Choroid plexus epithelial cell (primary cell): ENCODE measurements at places on chromosomes 5 and 9.

- no peak for DNase-seq
These were observed 38.3 kb upstream of the ADRA1B start for GRCh38 chr5:159877894-159878448.

DNA sequence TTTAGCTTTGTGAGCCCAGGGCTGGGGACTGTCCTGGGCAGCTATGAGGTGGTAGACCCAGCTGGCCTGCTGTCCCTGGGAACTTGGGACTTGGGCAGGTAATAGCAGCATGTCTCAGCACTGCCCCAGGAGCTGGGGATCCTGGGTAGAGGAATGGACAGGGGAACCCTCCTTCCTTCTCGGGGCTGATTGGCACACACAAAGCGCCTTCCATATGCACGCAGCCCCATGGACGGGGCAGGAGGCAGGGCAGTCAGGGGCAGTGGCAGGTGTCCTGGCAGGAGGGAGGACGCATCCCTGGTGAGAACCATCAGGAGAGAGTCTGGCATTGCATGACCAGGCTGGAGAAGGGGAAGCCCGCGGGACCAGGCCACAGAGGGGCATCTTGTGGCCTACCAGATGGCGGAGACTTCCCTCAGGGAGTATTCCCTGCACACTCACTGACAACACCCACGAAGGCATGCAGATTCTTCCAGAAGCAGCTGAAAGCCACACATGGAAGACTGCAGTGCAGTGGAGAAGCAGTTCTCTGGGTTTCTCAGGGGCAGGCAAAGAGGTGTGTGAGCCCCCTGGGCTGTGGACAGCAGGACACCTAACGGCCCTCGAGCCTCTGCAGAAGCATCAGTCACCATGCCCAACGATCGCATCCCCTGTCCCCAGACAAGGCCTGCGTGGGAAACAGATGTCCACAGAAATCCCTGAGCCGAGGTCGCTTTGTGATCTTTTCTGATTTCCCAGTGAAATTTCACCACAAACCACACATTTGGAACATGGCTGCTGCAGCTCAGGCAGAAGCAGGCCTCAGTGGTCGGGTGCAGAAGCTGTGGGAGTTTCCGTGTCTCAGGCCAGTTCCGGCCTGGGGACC is 7.0 kb upstream of the NKD2 start:
- DNase-seq: no peak

DNA sequence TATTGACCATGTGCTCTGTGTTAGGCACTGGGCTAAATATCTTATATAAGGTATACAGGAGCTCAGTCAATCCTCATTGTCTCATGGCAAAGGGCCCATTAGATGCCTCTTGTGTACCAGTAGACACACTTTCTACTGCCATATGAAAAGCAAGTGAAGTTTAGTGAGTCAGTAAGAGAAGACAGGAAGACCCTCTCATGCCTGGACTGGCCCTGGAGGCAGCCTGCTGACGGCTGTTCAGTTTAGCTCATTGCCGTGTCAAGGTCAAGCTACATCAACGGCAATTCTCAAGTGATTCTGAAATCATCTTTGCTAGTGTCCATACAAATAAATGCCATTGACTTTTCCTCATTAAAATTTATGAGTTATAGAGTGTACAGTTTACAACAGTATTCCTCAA is 237.9 kb downstream of the IRX1 start:
- no peak for DNase-seq

DNA sequence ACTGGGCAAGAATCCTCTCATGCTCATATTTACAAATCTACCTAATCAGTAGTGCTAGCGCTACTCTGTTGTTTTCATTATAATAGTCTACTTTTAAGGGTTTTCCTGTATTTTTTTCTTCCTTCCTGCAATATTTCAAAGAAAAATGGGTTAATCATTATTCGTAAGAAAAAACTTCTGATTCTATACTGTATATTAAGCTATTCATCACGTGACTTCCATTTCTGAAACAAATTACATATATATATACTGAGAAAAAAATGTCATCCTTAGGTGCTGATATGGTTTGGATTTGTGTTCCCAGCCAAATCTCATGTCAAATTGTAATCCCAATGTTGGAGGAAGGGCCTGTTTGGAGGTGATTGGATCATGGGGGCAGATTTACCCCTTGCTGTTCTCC is 197.0 kb downstream of the FBXL17 start:
- no peak for DNase-seq

- DNase-seq: no peak
These were observed 71.3 kb downstream of the LIX1 start for GRCh38 chr5:97071101-97071500.

- DNase-seq: no peak
These were observed 322.6 kb upstream of the ACTBL2 start for GRCh38 chr5:57805170-57805569.

- DNase-seq: peak; percentile 48
These were observed 42.4 kb upstream of the MACIR start for GRCh38 chr5:103216137-103216536.
